ENCODE measurements at places on chromosomes 5 and 9.

DNA sequence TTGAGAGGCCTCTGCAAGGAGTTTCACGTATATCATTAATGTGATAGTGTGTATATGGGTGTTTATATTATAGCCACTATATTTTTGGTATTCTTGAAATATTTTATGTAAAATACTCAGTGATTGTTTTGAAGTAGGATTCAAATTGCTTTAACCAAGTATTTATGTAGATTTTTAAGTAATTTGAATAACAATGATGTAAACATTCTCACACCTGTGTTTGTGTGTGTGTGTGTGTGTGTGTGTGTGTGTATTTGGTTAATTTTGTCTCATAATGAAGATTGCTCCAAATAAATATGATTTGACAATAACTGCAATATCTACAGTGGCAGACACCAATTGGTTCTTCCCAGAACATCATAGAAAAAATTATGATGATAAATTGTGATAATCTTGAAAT is 293.4 kb downstream of the CD180 start:
- DNase-seq: no peak

GRCh38 chr9:105883847-105884246 is 189.5 kb downstream of the TMEM38B start:
- no peak for DNase-seq

DNA sequence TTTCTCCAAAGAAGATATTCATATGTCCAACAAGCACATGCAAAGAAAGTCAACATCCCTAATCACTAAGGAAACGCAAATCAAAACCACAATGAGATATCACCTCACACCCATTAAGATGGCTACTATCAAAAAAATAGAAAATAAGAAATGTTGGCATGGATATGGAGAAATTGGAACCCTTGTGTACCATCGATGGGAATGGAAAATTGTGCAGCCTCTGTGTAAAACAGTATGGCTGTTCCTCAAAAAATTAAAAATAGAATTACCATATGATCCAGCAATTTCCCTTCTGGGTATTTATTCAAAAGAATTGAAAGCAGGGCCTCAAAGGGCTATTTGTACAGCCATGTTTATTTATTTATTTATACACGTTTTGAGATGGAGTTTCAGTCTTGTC is 43.0 kb upstream of the HRH2 start:
- no peak for DNase-seq

DNA sequence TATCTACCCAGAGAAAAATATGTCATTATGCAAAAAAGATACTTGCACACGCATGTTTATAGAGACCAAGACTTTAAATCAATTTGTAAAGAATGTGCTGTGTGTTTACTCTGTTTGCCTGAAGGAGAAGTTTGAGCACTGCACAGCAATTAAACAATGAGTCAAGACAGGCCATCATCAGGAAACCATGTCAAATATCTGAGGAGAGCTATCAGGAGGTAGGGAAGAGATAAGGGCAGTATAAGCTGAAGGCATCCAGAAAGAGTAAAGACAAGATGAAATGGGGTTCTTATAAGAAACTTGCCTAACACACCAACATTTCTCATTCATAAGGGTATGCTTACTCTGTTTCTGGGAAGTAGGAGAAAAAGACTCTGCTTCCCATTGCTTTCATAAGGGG is 405.8 kb upstream of the PTGER4 start:
- no peak for DNase-seq

- DNase-seq: no peak
Measured at GRCh38 chr9:9612755-9613154, 1000.0 kb downstream of the PTPRD start.

GRCh38 chr9:92963831-92964606 is 16.7 kb downstream of the FGD3 start:
- DNase-seq: no peak

DNA sequence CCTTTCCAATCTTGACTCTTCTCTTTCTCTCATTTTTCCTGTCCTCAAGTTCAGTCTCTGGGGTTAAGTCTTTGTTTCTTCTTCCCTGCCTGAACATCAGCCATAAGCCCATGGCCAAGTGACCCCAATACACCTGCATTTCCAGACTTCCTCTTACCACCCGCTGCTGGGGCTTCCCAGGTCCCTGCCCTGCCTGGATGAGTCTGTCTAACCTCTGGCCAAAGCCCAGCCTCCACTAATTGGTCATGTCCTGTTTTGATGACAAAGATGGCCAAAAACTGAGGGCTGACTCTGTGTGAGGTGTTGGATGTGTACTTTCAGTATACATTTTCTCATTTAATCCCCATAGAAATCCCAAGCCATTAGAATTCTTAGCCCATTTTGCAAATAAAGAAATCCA is 47.3 kb downstream of the SH3TC2 start:
- no peak for DNase-seq

DNA sequence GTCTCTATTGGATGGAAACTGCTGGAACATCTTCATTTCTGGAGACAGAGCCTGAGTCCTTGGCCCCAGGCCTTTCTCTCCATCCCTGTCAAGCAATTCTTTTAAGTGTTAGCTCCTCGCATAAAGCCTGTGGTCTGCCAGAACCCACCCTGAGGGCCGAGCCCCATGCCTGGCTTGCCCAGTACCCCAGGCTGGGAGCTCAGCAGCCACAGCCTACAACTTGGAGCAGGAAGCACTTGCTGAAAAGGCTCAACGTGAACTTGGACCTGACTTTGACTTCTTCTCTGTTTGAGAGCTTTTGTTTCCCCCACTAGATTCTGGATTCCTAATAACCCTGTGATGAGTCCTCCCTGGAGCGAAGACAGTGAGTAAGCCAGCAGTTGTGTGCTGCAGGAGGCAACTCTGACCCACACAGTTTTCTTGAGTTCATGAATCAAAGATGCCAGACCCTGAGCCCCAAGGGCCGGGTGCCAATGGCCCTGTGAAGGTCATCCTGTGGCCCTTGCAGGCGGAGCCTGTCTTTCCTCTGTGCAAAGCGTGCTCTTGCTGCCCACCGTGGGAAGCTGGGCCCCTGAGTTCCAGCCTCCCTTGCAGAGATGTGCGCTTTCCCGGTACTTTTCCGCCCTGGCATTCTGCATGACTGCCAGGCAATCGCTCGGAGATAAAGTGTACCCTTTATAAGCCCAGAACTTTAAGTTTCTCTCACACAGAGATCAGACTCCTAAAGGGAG is 64.3 kb upstream of the RUFY1 start:
- DNase-seq: no peak

DNA sequence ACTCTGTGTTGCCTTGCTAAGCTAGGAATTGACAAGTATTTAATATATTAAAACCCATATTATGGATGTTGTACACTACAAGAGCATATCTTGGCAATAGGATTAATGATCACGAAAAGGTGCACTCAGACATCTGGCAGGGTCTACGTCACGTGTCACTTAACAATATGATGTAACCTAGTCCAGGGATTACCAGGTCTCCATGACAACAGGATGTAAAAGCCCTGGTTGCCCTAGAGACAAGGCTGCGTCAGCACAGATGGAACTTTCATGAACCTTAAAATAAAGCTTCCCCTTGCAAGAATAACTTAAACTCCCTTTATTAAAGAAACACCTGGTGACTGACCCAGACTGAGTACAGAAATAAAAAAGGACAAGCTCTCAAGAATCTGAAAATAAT is 717.8 kb downstream of the CDH18 start:
- DNase-seq: no peak

DNA sequence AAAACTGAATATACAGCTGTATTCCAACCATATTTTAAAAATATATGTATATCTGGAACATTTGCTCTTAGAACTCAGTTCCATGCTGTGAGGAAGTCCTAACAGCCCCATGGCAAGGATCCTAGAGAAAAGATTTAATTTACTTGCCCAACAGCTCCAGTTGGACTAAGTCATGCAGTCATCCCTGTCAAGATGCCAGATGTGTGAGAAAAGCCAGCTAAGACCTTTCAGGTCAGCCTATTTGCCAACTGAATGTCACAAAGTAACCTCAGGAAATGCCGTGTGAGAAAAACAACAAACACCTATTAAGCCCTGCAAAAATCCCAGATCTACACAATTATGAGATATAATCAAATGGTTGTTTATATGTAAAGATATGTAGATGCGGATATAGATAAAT is 416.3 kb downstream of the NR2F1-AS1 start:
- no peak for DNase-seq

DNA sequence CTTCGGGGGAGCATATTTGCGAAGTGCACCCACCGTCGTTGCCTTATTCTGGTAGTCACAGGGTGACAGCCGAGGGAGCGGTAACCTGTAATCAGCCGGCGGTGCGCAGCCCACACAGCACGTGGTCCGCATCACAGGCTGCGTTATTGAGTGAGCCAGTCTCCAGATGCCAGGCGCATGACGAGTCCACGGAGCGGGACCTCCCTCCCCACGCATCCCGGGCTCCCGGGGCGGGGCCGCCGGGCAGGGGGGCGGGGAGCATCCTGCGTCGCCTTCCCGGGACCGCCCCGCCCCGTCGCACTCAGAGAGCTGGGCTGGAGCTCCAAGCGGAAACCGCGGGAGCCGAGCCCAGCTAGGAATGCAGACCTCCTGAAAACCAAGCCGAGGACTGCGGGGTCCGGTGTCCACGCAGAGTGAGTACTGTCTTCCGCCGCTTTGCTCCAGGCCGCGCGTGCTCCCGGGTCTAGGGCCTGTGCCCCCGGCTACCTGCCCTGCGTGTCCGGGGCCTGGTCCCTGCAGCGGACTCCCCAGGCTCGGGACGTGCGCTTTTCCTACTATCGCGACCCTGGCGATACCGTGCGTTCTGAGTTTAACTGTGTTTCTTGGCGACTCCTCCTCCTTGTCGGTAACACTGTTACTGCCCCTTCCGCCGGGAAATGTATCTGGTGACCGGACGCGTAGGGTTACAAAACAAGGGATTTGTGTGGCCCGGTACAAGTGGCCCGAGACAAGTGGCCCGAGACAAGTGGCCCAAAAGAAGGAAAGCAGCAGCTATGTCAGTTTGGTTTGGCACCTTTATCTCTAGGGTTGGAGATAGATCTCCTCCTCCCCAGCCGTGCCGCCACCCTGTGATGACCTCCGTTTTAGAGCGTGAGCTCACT is 40.6 kb downstream of the CAST start:
- DNase-seq: no peak

GRCh38 chr9:6910032-6910431 is 152.3 kb downstream of the KDM4C start:
- DNase-seq: no peak

DNA sequence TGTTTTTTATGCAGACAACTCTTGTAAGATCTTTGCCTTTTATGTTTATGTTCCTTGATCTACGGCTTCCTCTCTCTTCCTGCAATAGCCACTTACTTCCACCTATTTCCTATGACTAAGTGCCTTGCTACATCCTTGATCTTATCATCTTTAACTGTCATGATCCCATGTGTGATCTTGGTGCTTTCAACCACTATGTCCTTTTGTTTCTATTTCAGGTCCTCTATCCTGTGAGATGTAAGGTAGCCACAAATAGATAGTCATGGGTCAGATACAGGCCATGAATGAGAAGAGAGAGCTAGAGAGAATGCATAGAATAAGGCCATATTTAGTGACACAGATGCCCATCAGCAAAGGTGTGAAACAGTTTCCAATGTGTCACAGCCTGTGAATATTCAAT is 243.6 kb upstream of the HAPLN1 start:
- no peak for DNase-seq

DNA sequence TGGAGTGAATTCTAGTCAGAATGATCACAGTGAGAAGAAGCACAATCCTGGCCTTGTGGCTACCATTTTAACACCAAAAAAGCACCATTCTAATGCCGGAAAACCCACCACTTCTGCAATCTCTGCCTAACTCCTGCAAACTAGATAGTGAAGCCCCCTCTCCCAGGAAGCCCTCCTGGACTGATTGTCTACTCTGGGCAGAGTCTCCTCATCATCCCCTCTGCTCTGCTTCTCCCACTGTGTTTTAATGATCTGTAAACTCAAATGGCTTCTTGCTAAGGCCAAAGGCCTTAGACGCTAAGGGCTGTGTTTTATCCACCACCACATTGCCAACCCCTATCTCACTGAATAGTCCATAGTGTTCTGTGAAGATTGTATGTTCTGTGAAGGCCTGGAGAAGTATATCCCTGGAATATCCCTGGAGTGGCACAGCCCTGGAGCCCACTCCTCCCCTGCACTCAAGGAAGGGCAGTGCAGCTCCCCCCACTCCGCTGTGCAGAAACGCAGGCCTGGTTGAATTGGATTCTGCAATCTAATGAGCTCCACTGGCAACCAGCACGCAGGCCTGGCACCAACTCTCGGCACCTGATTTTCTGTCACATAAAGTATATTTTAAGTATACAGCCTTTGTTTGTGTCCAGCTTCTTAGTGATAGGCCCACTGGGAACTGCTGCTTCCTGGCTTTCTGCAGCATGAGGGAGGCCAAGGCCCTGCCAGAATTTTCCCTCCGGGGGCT is 126.3 kb downstream of the ATPSCKMT start:
- DNase-seq: no peak

DNA sequence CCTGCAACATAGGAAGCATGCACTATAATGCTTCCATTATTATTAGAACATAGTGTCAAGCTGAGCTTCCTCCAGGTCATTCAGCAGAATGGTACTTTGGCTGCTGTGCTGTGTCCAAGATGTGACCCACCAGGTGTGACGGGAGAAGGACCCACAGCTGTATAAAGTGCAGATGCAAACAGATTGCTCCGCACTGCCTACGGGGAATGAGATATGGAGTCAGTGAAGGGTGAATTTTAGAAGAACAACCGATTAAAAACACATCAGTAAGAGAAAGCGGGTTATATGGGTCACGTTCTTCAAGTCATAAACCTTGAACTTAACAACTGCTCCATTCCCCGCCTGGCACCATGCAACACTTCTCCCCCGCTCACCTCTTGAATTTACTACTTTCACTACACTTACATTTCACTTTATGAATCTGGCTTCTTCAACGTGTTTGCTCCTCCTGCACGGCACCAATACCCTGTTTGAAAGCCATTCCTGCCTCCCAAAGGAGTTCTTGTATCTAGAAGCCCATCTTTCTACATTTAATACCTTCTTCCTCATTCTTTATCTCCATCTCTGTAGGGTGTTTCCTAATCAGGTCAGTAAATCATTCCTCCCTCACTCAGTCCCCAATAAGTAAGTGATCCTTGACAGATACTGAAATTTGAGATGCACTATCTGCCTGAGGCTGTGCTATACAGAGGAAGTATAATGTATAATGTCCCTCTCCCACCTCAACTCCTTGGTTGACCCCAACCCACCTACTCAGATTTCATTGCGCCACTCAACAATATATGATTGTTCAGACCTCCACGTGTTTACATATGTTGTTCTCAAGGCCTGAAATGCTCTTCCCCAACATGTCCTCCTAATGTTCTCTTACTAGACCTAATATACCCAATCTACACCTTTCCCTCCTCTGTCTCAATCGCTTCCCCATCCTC is 25.9 kb downstream of the BRINP1 start:
- DNase-seq: no peak

DNA sequence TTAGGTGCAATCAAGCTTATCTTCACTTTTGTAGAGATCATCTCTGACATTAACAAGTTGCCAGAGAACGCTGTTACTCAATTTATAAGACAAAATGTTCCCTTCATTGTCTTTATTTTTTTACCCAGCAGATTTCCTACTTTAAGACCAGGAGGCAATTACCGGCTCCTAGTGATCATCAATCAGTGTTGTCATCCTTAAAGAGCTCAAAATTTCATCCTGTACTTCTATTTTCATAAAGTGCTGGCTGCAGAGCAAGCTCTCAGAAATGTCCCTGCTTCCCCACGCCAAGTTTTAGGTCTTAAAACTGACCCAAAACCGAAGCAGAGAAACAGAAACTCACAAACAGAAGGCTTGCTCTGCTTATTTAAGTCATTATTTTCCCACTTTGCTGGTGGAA is 82.9 kb downstream of the PJA2 start:
- no peak for DNase-seq

GRCh38 chr5:154770111-154770510 is 14.9 kb downstream of the LARP1 start:
- no peak for DNase-seq

Measured in AG04449 (cell line).